IPS DF 19.7 (cell line): ENCODE measurements at places on chromosomes 1 and 21.

GRCh38 chr1:52542085-52542688 lies 10.7 kb downstream of the TUT4 start:
- no peak for DNase-seq

DNA sequence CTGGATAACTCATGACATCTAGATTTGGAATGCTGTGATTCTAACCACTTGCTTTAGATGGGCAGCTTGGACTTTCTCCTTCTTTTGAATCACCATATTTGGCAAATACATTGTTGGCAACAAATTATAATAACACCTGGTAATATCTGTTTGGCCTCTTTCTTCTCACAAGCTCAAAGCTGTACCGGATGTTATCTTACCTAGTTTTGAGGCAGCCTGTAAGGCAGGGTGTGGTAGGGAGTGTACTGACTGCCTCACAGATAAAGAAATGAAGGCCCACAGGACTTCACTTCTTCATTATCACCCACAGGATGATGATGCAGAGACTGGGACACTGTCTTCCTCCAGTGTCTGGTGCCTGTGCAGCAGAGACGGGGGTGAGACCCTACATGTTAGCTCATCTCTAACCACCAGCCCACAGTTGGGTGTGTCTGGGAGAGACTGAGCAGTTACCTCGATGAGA lies 28.5 kb downstream of the TUFT1 start:
- no peak for DNase-seq

GRCh38 chr21:46082713-46082962 lies 15.3 kb upstream of the COL6A2 start:
- DNase-seq: no peak

- DNase-seq: no peak
Measured at GRCh38 chr1:176994931-176995596, 169.4 kb downstream of the ASTN1 start.

- no peak for DNase-seq
Measured at GRCh38 chr1:108041360-108042142, 76.6 kb upstream of the VAV3 start.

GRCh38 chr21:34511181-34511580 lies 829 bp downstream of the KCNE1 start:
- no peak for DNase-seq

- no peak for DNase-seq
Measured at GRCh38 chr1:228930479-228930957, 195.2 kb downstream of the RHOU start.

- DNase-seq: no peak
Measured at GRCh38 chr1:243903041-243903440, 53.0 kb upstream of the AKT3 start.

GRCh38 chr1:68111519-68112436 lies 61.4 kb upstream of the DIRAS3 start:
- no peak for DNase-seq

- DNase-seq: no peak
Measured at GRCh38 chr1:23422241-23422877, 2.2 kb downstream of the TCEA3 start.

GRCh38 chr21:33514229-33514628 lies 22.7 kb upstream of the DNAJC28 start:
- DNase-seq: no peak

- no peak for DNase-seq
Measured at GRCh38 chr1:208648146-208648545, 404.0 kb upstream of the PLXNA2 start.

GRCh38 chr21:35102488-35103371 lies 53.6 kb upstream of the RUNX1 start:
- DNase-seq: no peak
